ENCODE measurements at places on chromosomes 7 and 10.
A peak's percentile ranks its signal among the peaks of the same experiment; 100 is the strongest.

GRCh38 chr7:21550076-21550475 lies 7.2 kb downstream of the DNAH11 start:
- no peak for DNase-seq

DNA sequence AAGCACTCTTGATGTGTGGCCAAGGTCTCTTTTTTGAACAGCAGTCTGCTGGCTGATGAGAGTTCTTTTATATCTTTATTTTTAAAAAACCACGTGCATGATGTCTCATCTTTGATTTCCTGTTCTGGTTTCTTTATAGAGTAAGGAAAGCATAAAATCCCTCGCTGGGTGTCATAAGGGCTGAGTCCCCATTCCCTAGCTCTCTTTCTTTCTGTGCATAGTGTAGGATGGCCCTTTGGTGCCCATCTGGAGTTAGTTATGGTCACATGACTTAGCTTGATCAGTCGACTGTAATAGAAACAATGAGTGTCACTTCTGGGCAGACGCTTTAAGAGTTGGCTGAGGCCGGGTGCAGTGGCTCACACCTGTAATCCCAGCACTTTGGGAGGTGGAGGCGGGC lies 38.5 kb downstream of the GHRHR start:
- DNase-seq: no peak

GRCh38 chr7:66679633-66680244 lies 51.1 kb downstream of the KCTD7 start:
- peak; percentile 16 for DNase-seq

GRCh38 chr7:32914184-32914583 lies 22.6 kb upstream of the KBTBD2 start:
- no peak for DNase-seq

- no peak for DNase-seq
Measured at GRCh38 chr7:127995881-127996215, 35.4 kb downstream of the LRRC4 start.

- no peak for DNase-seq
Measured at GRCh38 chr10:72338180-72338579, 16.5 kb downstream of the DNAJB12 start.

- DNase-seq: no peak
Measured at GRCh38 chr10:131211559-131211958, 100.0 kb downstream of the TCERG1L start.

DNA sequence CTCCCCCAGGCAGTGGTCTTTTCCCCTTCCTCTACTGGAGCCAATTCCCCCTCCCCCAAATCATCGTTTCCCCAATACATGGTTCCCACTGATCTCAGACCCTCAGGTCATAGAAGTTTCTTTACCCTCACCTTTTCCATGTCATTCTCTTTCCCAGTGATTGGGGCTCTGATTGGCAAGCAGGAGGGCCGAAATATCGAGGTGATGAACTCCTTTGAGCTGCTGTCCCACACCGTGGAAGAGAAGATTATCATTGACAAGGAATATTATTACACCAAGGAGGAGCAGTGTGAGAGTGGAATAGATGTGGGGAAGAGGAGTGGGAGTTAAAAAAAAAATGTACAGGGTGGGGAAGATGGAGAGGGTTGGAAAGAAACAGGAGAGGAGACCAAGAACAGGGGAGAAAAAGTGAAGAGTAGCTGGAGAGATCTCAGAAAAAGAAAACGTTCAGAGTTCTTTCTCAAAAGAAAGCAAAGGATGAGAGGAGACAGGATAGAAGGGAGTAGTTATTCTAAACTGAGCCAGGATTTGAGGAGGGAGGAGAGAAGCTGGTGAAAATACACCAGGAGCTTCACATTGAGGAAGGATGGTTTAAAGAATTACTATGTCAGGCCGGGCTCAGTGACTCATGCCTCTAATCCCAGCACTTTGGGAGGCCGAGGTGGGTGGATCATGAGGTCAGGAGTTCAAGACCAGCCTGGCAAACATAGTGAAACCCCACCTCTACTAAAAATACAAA lies 858 bp downstream of the COPS6 start:
- DNase-seq: no peak

- no peak for DNase-seq
Measured at GRCh38 chr7:151032936-151033863, 5.0 kb downstream of the ABCB8 start.

- DNase-seq: no peak
Measured at GRCh38 chr10:95756041-95756761, at the start of gene ENTPD1. TSS of gene ENTPD1 (plus strand) at chr10:95756163. CDS start at chr10:95756240, 77 bp downstream.

GRCh38 chr7:1706381-1706720 lies 36.3 kb downstream of the ELFN1 start:
- peak; percentile 76 for DNase-seq

- DNase-seq: no peak
Measured at GRCh38 chr7:140242057-140243031, 65.6 kb upstream of the KDM7A start.

- no peak for DNase-seq
Measured at GRCh38 chr7:156673454-156673853, 32.9 kb downstream of the RNF32 start.

DNA sequence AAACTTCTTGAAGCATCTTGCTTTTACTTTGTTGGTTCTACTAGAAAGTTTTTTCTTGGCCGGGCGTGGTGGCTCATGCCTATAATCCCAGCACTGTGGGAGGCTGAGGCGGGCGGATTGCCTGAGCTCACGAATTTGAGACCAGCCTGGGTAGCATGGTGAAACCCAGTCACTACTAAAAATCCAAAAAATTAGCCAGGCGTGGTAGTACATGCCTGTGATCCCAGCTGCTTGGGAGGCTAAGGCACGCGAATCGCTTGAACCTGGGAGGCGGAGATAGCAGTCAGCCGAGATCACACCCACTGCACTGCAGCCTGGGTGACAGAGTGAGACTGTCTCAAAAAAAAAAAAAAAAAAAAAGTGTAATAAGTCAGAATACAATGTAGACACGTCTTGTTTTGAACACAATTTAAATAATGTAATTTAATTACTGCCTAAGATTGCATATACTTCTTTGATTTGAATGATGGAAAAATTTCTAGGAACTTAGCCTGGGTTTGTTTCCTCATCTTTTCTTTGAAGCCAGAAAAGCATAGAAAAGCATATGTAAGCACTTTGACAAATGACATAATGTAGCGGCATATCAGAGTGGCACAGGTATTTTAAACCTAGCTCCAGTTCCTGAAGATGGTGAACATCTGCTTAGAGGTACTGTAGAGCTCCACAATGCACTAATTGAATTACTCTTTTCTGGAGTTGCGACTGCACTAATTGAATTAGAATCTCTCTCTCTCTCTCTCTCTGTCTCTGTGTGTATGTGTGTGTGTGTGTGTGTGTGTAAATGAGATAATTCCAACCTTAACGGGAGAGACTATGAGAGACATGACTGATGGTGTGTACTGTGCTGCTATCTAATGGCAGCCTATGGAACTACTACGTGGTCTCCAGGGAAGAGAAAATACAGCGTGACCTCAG lies 87.8 kb downstream of the BTRC start:
- no peak for DNase-seq

- no peak for DNase-seq
Measured at GRCh38 chr7:155009570-155010157, 6.7 kb upstream of the PAXIP1 start.

GRCh38 chr7:80241671-80242070 lies 107.0 kb downstream of the GNAI1 start:
- no peak for DNase-seq

DNA sequence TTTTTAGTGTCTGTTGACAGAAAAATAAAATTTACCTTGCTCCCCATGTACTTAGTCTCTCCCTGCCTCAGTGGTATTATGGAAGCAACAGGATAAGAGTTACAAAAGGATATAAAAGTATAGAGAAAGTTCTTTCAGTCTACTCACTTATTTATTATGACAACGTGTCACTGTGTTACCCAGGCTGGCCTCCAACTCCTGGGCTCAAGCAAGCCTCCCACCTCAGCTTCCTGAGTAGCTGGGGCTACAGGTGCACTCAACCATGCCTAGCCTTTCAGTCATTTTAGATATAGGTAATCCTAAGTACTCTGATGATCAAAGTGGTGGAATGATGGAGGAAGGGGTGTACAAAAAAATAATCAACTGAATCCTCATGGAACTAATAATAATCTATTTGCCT lies 215.2 kb upstream of the MKLN1 start:
- DNase-seq: no peak

DNA sequence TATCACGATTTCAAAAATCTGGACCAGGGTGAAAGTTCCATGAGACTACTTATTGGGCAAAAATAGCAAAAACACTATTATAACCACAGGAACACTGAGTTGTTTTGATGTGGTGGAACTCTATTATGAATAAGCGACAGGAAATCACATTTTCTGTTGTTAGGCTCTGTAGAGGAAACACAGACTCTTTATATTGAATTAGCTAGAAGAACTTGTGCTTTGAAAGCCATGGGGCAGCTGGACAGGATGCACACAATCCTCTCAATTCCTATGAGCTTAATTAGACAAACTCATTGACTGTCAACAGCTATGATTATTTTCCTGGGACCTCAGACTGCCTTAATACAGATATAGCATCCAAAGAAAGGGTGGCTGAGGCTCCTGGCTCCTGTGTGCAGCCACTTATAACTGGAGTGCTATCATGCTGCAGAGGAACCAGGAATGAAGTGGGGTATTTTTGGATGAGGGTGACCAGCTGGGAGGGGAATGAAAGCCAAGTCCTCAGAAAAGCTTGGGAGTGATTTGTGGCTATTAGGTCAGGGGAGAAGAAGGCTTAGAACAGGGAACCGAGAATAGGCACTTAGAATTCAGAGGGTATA lies 657.3 kb downstream of the TYW1 start:
- no peak for DNase-seq

DNA sequence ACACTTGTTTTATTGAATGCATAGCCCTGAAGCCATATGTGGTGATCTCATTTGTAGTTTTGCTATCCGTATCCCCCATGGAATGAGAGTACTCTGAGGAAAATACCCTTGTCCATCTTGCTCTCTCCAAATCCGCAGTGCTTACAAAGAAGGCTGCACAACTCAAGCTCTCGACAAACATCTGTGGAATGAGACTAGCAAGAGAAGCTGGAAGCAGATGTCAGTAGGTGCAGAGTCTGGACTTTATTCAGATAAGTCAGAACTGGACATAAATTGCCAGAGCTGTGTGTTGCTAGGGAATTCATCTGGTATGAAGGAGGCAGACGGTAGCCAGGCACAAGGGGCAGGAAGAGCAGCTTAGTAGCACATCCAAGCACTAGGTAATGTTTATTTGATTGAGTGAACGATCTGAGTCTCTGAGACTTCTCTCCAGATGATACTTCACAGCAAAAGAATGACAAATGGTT lies 1046.2 kb downstream of the XPNPEP1 start:
- no peak for DNase-seq

- DNase-seq: no peak
Measured at GRCh38 chr10:110686949-110687348, 42.8 kb downstream of the RBM20 start.

- no peak for DNase-seq
Measured at GRCh38 chr7:12025246-12025645, 185.8 kb upstream of the TMEM106B start.

DNA sequence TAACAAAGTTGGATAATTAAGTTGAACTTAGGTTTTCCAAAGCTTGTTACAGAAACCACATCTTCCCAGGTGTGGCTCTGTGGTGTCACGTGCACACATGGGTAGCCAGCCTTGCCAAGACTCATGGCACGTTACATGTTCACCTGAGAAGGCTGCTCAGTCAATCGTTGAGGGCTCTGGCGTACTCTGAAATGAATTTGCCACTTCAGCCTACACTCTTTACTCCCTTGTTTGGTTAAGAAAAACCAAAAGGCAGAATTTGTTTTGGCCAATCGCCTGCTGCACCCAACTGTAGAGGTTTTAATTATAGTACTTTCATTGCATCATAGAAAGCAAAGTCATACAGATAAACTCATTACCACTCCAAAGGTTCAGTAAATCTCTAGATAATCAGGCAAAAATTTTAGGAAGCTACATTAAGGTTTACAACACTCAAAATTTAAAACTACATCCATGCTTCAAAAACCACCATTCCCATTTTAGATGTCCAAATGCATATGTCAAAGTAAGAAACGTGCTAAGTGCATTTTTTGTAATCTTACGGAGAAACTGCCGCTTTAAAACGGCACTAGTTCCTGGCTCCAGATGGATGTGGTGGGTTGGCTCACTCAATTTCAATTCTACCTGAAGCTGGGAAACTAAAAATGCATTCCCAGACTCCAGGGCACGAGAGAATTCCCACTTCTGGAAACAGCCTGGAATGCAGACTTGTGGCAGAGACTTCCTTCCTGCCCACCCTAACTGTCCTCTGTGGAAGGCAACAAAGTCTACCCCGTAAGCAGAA lies 88.4 kb downstream of the DIP2C start:
- no peak for DNase-seq

GRCh38 chr10:71727105-71727737 lies 7.6 kb upstream of the C10orf105 start:
- DNase-seq: no peak

- no peak for DNase-seq
Measured at GRCh38 chr7:7862393-7862792, 106.2 kb upstream of the GLCCI1 start.

DNA sequence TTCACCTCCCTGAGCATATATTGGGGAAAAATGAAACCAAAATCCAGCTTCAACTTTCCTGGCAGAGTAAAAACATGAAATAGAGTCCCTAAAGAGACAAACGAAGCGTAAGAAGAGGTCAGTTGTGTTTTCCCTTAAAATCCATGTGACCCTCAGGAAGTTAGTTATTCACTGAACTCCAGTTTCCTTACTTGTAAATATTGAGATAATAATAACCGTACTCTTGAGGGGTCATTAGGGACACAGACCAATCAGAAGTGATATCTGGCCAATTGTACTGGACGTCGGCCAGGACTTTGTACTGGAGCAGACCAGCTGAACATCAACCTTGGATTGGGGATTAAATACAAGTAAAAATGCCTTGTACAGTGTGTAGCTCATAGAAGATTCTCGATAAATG lies 167.0 kb downstream of the GATA3 start:
- no peak for DNase-seq

- DNase-seq: no peak
Measured at GRCh38 chr10:100745882-100746783, 751 bp downstream of the PAX2 start.

DNA sequence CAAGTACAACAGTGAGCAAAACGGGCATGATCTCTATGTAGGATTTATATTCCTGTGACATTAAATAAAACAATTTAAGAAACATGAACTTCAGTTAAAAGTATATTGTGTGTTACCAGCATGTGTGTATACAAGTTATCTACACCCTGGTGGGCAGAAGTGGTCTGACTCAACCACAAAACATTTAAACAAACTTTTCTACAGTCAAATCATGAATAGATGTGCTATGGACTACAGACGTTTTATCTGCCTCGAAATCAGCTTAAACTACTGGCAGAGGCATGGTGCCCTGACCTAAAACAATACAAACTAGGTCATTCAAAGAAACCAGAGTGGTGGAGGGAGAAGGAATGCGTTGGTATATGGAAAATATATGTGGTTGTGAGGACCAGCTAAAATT lies 3.6 kb downstream of the ARL3 start:
- DNase-seq: no peak

DNA sequence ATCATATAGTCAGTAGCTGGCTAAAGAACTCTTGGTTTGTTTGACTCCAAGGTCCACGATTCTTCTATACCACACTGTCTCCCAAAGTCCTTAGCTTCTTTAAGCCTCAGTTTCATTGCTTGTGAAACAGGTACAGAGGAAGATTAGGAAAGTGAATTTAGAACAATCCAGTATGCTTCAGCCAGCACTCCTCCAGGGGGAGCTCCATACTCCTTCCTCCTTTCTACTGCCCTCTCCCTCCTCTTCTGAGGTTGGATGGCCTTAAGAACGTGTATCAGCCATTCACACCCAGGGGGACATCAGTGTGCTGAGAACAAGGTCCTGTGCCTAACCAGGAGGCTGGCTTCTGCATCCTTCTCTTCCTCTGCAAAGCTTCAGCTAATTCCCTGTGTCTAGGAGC lies 54.8 kb upstream of the CALD1 start:
- no peak for DNase-seq
